BJ (cell line): ENCODE measurements at places on chromosomes 16 and 17.
A peak's percentile ranks its signal among the peaks of the same experiment; 100 is the strongest.

- DNase-seq = no peak
Measured at GRCh38 chr17:540631-541030, 174.0 kb downstream of the VPS53 start.

GRCh38 chr17:6548578-6549330 lies 7.6 kb downstream of the PITPNM3 start:
- DNase-seq = no peak

GRCh38 chr16:88589441-88589840 lies 19.2 kb downstream of the ZC3H18 start:
- DNase-seq = no peak

- no peak for DNase-seq
Measured at GRCh38 chr17:57488856-57489255, 232.5 kb downstream of the MSI2 start.

GRCh38 chr16:86931410-86931941 lies 353.1 kb downstream of the FOXL1 start:
- peak; percentile 52 for DNase-seq

DNA sequence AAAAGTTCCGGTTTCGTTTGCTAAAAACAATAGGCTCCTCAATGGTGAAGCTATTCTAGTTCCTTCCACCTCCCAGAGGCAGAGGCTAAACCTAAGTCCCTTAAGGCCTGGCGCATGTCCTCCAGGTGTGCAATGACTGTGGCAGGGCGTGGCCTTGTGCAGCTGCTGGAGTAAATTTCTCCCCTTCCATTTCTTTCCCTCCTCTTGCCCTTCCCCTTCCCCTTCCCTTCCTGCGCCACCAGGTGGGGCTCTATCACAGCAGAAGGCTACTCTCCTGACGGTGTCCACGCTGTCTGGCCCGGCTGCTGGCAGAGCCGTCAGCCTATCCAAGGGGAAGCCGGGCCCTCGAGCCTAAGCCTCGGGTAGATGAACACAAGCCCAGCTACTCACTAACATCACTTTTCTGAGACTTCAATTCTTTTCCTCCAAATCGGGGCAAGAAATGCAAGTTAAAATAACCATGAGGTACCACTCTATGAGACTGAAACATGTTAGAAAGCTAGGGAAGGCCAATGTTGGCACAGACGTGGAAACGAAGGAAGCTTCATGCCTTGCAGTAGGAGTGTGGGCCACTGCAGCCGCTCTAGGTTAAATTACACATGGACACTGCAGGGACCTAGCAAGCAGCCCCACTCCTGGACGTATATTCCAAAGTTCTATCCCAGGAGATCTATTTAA lies 34.4 kb downstream of the C16orf78 start:
- DNase-seq = peak; percentile 3

DNA sequence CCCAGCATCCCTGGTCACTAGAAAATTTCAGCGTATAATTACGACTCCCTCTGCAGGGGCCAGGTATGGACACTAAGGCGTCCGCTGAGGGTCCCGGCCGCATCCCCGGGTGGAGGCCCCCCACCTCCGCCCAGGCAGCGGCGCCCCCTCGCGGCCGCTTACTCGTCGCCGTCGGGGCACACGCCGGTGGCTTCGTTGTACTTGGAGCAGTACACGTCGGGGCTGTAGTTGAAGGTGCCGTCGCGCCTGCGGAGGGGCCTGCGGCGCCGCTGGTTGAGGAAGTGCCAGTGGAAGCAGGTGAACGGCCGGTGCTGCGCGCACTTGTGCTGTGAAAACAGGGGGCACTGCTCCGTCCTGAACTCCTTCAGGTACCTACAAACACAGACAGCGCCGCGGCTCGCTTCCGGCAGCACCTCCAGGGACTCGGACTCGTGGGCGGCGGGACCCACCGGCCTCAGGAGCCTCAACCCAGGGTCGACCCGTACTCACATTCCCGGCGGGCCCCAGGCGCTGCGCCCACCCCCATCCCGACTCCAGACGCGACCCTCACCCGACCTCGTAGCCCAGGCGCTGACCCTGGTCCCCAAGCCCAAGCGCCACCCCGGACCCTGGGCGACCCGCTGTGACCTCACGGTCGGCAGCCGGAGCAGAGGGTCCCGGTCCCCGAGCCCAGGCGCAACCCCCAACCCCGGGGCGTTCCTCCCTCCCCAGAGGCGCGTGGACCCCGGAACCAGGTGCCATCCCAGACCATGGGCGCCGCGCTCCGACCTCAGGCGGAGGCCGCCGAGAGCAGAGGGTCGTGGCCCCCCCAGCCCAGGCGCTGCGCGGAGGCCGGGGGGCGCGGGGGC lies 596 bp downstream of the UNKL start:
- DNase-seq = no peak

- DNase-seq = no peak
Measured at GRCh38 chr16:27722892-27723450, 173.0 kb downstream of the KATNIP start.

- no peak for DNase-seq
Measured at GRCh38 chr17:74497471-74497870, 31.0 kb downstream of the CD300A start.

DNA sequence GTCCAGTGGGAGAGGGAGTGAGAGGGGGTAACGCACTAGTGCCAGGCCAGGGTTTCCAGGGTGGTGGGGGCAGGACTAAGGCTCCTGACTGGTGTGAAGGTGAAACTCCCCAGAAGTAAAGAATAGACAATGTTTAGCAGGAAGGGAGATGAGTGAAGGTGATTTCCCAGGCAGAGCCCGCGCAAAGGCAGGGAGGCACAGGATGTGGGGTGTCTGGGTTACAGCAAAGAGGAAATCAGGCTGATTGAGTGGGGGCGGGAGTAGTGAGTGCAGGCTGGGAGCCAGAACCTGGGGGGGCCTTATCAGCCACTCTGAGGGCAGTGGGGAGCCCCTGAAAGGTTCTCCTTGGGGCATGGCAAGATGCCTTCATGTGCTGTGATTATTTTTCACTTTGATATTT lies 167.5 kb downstream of the UTP18 start:
- no peak for DNase-seq

DNA sequence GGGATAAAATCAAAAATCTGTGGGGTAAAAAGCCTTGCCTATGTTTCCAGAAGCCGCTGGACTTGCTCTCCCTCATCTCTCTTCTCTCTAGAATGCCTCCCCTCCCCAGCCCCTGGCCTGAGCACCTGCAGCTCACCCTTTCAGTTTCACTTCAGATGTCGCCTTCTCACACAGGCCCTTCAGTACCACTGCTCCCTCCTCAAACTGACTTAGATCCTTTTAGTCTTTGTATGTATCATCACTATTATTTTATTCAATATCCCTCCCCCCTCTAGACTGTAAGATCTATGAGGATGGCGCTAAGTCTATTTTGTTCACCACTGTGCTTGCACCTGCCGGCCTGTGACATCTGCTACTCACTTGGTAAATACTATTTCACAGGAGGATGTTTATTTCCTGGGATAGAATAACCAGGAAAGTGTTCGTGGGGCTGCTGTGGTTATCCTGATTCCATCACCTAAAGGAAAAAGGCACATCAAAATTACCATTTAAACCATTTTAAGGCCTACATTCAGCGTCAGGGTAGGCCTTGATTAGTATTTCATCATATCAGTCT lies 122.3 kb downstream of the MRTFB start:
- no peak for DNase-seq

GRCh38 chr16:80680046-80680445 lies 124.4 kb downstream of the CDYL2 start:
- DNase-seq = no peak

GRCh38 chr16:21697032-21697431 lies 33.3 kb downstream of the OTOA start:
- DNase-seq = no peak

DNA sequence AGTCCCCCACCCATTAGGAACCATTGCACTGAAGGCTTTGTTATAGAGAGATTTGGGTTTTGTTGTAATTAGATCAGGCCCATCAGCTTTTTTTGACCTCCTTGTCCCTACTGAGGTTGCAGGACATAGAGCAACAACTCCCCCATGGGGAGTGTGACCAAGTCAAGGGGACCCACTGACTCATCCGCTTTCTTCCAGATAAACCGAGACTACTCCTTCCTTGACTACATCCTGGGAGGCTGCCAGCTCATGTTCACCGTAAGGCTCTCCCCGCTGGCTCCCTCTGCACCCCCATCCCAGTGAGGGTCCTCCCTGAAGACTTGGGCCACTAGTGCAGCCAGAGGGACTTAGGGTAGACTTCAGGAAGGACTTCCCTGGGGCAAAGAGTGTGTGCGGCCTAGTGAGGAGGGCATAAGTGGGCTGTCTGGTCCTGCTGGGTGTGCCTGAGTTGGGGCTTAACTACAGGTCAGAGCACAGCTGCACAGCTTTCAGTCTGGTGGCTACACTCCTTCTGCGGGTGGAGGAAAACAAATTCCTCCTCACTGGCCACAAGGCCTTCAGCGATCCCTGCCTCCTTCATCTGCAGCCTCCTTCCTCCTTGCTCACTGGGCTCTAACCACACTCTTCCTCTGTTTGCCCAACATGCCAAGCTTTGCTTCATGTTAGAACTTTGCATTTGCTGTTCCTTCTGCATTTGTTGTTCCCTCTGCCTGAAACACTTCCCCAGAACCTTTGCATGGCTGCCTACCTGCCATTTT lies 31.0 kb downstream of the CPNE2 start:
- DNase-seq = no peak

- DNase-seq = no peak
Measured at GRCh38 chr16:29839822-29840221, 19.6 kb downstream of the MVP start.

- no peak for DNase-seq
Measured at GRCh38 chr17:64051153-64051552, 30.7 kb upstream of the ICAM2 start.

DNA sequence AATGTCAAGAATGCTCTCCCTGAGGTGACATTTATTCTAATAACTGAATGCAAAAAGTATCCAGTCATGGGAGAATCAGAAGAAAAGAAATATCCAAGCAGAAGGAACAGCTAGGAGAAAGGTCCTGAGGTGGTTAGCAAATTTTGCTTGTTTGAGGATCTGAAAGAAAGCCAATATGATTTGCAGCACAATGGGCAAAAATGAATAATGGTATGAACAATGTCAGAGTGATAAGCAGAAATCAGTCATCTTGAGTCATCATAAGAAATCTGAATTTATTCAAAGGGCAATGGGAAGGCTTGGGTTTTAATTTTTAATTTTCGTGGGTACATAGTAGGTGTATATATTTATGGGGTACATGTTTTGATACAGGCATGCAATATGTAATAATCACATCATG lies 68.5 kb downstream of the BRIP1 start:
- no peak for DNase-seq

DNA sequence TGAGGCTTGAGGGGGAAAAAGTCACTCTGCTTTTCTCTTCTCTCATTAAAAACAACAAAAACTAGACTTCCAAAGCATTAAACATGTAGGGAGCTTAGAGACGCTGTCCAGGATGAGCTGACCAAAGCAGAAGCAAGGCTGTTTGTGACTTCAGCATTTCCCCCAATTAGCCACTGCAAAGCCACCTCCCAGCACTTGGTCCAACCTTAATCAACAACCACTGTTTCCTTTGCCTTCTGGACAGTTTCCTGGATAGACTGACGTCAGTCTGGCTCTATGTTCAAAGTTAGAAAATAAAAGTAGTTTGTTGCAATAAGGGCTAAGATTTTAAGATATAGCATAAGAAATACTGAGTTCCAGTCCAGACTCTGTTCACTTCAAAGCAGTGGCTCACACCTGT lies 3.1 kb downstream of the TMEM231 start:
- no peak for DNase-seq

GRCh38 chr16:59060207-59060606 lies 326.1 kb upstream of the GOT2 start:
- peak; percentile 72 for DNase-seq

DNA sequence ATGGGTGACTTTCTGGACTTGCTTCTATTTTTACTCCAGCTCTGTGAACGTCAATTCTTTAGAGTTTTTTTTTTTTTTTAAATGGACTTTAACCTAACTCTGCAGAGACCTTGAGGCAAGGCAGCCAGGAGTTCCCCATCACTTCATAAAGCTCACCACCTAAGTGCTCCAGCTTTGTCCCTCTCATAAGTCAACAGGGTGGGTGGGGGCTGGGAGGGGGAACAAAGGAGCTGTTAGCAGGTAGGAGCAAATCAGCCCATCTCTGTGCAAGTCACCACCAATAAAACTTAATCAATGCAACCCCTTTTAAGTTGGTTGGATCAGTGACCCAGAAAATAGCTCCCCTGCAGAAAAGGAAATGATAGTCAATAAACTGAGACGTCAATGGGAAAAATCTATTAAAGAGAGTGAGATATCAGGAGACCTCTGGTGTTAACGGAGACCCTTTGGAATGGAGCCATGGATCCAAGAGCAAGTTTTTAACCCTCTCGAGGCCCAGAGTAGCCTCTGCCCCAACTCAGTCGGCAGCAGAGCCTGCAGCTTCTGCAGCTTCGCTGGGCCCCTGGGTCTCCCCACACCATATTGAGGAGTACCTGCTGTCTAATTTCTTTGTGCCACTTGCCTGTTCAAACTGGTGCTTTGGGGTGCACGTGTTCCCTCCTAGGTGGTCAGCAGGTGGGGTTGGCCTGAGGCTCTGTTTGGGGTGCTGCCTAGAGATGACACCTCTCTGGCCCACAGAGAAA lies 27.6 kb upstream of the ETV4 start:
- DNase-seq = no peak

GRCh38 chr16:3514621-3515020 lies 13.8 kb downstream of the CLUAP1 start:
- no peak for DNase-seq

- no peak for DNase-seq
Measured at GRCh38 chr17:74790161-74791058, 14.3 kb upstream of the NAT9 start.

- DNase-seq = no peak
Measured at GRCh38 chr16:88348377-88349152, 34.2 kb upstream of the ZNF469 start.

- no peak for DNase-seq
Measured at GRCh38 chr16:72291121-72291520, 119.2 kb upstream of the PMFBP1 start.

- no peak for DNase-seq
Measured at GRCh38 chr17:32349503-32349853, 479 bp upstream of the ZNF207 start.

DNA sequence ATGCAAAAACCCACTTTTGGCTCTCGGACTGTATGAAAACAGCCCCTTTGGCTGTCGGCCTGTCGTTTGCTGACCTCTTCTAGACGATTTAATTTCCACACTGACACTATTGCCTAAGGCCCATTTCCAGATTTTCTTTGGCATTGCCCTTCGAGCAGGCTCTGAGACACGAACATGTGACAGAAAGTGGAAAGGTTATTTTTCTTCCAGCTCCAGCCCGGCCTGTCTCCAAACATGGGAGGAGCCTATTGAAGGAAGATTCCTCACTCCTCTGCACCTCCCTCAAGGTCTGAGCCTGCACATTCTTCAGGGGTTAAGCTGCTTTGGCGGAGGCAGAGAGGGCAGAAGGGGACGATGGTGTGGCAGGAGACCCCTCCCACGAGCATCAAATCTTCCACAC lies 85.9 kb upstream of the FOXF1 start:
- DNase-seq = no peak

DNA sequence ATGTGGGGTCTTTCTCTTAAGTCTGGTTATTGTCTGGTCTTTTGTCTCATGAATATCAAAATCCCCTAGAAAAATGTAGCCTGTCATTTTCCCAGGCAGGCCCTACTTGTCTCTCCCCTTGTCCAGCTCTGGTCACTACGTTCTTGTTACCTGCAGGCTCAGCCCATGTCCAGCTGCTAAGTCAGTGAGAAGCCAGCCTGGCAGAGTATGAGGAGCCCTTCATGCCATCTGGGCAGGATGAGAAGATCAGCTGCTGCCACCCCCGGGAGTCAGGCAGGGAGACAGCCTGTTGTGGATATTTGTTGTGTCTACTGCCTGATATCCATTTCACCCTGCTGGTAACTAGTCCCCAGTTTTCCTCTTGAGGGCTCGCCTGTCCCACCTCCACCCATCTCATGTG lies 88.9 kb downstream of the ASIC2 start:
- DNase-seq = no peak
